Inflammatory macrophage treated with lipopolysaccharide for 4 hours (primary cell): ENCODE measurements at places on chromosomes 13 and 19.
A peak's percentile ranks its signal among the peaks of the same experiment; 100 is the strongest.

GRCh38 chr19:57280962-57281400 is 696 bp downstream of the ZNF460 start:
- peak; percentile 23 for DNase-seq

DNA sequence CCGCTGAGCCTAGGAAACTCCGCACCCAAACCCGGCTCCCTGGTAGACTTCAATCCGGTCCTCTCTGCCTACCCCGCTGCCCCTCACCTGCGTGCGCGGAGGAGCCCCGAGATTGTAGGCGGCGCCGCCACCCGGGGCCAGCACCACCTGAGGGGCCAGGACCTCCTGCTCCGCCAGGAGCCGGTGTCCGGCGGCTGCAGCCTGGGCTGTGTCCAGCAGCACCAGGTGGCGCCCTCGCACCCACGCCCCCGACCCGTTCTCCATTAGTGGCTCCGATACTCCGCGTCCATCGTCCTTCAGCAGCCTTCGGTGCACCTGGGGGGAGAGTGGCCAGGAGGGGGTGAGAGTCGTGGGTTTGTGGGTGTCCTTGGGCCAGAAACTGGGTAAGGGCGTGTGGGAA is 18.5 kb downstream of the MAN2B1 start:
- DNase-seq, result no peak

GRCh38 chr13:51271528-51272085 is 49.4 kb downstream of the FAM124A start:
- DNase-seq, result peak; percentile 59

- peak; percentile 4 for DNase-seq
Observed at GRCh38 chr13:23794267-23795161, 94.7 kb downstream of the MIPEP start.

DNA sequence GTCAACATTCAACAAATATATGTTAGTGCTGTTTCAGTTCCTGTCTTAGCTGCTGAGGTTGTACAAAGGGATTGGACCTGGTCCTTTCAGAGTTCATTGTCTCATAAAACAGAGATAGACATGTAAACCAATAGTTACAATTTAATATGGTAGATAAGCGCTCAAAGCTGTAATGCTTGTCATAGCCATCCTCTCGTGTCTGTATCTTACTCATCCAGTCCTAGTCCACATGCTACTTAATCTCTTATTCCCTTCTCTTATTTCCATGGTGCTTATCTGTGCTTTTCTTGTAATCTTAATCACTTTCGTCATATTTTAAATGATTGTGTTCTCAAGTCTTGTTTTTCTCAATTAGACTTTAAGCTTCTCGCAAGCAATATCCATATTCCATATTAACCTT is 185.2 kb upstream of the OBI1 start:
- no peak for DNase-seq

DNA sequence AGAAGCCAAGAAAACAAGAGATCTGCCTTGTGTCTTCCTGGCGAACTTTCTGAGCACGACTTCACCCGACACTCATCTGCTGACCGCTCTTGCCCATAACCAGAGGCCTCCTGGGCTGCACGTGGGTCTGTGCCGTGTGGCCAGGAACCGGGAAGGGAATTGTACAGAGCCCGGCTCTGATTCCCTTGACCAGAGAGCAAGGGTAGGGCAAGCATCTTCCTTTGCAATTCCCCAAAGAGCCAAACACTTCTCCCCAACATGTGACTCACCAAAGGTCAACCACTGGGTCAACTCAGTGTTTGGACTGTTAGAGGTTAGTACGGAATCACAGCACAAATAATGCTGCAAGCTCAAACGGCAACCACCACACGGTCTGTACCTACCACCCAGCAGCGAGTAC is 48.9 kb downstream of the KLF2 start:
- DNase-seq, result no peak

- no peak for DNase-seq
Observed at GRCh38 chr13:38166116-38166515, 183.5 kb upstream of the UFM1 start.

GRCh38 chr13:33846303-33847062 is 28.5 kb downstream of the RFC3 start:
- DNase-seq, result no peak

GRCh38 chr19:58557221-58558065 is 968 bp downstream of the UBE2M start:
- DNase-seq, result no peak
